Fibroblast of lung (primary cell): ENCODE measurements at places on chromosomes 13 and 19. TPM values are rescaled to one million over a fixed set of nuclear protein-coding genes. Genes with fewer than 3 reads are reported as not detected.

DNA sequence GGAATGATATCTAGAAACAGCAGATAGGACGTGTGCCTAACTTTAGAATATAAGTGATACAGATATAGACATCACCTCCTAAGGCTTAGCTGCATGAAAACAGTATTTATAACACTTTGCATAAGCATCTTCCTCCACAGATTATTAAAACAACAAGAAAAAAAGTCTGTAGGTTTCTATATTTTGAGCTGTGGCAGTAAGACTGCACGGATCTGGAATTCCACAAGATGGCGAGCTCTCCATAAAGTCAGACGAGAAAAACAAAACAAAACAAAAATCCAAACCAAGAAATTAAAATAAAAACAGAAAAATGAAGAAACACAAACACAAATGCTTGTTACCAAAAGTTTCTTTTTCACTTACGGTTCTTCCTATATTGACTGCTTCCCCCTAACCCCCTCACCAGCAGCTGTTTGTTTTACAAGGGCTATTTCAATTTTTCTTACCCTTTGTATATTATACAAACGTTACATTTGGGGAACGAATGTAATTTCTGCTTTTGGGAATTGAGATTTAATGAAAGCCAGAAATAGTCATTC, 285.8 kb downstream of the MYO16 start:
- peak; percentile 35 for DNase-seq

DNA sequence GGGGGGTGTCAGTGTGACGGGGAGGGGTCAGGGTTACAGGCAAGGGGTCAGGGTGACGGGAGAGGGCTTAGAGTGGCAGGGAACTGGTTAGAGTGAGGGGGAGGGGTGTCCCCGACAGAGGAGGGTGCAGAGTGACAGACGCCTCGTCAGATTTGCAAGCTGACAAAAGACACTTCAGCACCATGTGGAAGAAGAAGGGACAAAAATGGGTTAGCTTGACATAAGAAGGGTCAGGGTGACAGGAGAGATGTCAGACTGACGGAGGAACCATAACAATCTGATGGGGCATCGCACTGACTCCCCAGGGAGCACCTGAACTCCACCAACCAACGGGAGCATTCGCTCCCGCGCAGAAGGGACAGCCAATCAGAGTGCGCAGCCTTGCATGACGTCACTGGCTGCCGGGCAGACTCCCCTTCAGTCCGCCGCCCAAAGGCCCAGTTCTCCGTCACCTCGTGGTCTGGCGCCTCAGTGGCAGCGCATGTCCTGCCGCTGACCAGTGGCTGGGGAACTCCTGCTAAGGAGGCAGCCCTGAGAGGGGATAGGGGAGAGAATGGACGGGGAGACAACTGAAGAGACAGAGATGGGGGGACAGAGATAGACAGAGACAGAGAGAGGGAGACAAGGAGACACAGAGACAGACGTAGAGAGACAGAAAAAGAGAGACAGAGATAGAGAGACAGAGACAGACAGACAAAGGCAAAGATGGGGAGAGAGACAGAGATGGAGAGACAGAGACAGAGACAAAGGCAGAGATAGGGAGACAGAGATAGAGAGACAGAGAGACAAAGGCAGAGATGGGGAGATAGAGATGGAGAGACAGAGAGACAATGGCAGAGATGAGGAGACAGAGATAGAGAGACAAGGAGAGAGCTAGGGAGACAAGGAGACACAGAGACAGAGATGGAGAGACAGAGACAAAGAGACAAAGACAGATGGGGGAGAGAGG, 30.2 kb downstream of the C19orf81 start:
- DNase-seq = peak; percentile 52

The LRRC8E gene
- 2.6 and 3.0 TPM in 2 replicates for total RNA-seq

GRCh38 chr13:29317828-29318227, 277.7 kb downstream of the SLC7A1 start:
- DNase-seq = no peak

The LRRC25 gene
- total RNA-seq = 1.2 and 4.6 TPM in 2 replicates

The ZIC2 gene
- not detected in 2 replicates for total RNA-seq

- DNase-seq = peak; percentile 69
These were observed 95.3 kb downstream of the KL start for GRCh38 chr13:33111414-33112110.

The STAP2 gene
- total RNA-seq = 4.4 and 4.8 TPM in 2 replicates

DNA sequence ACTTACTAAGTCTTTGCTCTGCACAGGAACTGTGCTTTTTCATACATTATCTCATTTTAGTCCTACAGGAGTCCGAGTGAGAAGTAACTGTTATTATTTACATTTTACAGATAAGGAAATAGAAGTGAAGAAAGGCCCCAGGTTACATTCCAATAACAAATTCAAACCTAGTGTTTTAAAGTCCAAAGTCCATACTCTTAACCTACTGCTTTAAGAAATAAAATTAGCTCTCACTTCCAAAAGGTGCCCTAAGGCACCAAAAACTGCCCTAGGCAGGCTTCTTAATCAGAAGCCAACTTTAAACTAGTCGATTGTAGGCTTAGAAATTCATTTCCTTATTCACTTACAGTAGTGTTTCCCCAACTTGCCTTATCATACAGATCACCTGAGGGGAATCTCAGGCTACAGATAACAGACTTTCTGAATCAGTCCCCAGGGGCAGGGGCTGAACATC, 555.9 kb downstream of the DIAPH3 start:
- DNase-seq = no peak

DNA sequence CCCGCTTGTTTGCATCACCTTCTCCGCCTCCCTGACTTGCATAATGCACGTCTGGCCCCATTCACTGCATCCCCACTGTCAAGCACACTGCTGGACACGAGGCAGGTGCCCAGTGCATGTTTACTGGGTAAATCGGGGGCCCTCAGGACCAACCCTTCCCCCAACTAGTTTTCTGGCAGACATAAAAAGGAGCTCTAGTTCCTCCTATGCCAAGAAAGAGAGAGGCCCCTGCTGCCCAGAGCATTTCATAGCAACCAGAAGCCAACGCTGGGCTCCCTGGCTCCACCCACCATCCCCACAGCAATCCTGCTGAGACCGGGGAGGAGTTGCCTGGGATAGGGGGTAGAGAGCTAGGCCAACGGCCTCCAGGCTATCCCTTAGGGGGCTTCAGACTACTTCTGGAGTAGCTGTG, 23.2 kb downstream of the ANKRD27 start:
- peak; percentile 35 for DNase-seq

DNA sequence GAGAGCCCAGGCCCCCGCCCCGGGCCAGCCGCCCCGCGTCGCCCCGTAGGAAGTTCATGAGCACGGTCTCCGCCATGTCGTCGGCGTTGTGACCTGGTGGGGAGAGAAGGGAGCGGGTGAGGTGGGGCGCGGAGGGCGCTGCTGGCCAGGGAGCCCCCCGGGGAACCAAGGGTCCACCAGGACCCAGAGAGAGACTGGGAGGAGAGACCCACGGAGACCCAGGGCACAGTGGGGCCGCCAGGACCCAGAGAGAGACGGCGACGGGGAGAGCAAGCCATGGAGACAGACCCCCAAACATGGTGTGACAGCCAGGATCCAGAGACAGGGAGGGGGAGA, 9.2 kb downstream of the CTU1 start:
- no peak for DNase-seq

DNA sequence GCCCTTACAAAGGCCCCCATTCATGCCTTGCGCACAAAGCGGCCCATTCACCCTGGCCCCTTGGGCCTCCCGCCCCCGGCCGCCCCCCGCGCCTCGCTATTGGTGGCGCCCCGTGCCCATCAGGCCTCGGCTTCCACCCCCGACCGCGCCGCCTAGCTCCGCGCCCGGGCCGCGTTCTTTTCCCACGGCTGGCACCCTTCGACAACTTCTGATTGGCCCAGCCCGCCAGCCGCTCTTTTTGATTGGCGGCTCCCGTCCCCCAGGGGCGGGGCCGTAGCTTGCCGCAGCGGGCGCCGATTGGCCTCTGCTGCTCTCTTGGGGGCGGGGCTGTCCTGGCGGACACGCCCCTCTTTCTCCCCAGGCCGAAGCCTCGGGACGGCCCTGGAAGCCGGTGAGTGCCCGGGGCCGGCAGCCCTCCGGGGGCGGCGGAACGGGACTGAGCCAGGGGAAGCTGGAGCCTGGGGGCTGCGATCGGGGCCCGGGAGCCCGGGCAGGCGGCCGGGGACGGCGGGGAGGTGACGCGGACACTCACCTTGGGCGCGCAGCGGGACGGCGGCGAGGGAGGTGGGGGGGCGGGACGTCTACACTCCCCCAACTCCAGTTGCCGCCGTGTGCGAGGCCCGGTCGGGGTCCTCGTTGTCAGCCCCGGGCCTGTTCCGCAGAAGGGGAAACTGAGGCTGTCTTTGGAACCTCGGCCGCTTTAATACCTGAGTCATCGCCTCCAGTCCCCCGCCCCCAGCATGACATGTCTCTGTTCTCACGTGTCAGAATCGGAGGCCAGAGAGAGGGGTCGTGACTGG, at the start of gene MYH14:
MYH14 (plus strand) TSS at position 342 of the 800 bp plus-strand sequence. CDS start 6,744 bp downstream, outside the sequence.
- no peak for DNase-seq

The TMC4 gene
- total RNA-seq = 0.26 and 0.33 TPM in 2 replicates

The PRX gene
- 3.1 and 3.6 TPM in 2 replicates for total RNA-seq

DNA sequence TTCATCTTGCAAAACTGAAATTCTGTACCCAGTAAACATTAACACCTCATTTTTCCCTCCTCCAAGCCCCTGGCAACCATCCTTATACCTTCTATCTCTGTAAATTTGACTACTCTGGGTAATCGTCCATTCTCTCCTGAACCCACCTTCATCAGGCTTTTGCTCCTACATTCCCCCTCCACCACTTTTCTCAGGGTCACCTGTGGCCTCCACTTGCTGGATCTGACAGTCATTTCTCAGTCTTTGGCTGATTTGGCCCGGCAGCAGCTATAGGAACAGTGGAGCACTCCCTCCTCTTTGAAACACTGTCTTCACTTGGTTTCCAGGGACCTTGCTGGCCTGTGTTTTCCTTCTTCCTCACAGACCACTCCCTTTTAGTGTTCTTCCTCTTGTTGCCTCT, 83.5 kb downstream of the LRCH1 start:
- DNase-seq = no peak

The MKNK2 gene
- 367 and 409 TPM in 2 replicates for total RNA-seq

DNA sequence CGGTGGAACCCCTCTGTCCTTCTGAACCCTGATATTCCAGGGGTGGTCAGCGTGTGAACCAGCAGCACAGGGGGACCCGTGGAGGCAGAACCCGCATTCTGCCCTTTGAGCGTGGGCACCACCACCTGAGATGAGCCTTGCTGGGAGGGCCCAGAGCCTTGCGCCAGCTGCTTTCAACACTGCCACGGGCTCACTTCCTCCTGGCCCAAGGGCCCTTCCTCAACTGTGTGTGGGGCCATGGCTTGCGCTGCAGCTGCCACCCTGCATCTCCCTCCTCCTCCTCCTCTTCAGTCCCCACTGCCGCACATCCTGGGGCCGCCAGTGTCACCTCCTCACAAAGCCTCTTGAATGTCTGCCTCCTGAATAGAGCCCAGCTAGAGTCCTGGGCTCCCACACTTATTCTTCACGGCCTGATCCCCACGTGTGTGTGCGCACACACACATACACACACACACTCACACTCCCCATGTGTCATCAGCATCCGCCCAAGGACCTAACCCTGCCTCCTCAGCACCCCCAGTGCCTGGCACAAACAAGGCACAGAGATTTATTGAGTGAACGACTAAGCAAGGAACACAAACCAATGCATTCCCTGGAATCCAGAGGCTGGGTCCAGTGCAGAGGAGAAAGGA, 26.9 kb upstream of the TMEM160 start:
- DNase-seq = peak; percentile 22

The SH3GL1 gene
- total RNA-seq = 20.3 and 23.9 TPM in 2 replicates

The CAPN12 gene
- total RNA-seq = 0.26 and 0.50 TPM in 2 replicates

DNA sequence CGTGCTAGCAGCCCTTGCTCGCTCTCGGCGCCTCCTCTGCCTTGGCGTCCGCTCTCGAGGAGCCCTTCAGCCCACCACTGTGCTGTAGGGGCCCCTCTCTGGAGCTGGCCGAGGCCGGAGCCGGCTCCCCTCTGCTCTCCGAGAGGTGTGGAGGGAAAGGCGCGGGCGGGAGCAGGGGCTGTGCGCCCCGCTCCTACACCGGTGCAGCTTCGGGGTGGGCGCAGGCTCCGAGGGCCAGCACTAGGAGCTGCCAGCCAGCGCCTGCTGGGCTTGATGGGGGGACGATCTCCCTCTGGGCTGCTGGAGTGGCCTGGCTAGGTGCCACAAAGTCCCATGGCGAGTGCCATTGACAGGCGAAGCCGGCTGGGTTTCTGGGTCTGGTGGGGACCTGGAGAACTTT, 365.5 kb downstream of the SLITRK1 start:
- no peak for DNase-seq

The NAT14 gene
- 12.1 and 18.2 TPM in 2 replicates for total RNA-seq

GRCh38 chr13:105541565-105541964, 993.9 kb downstream of the EFNB2 start:
- DNase-seq = no peak

The TEX101 gene
- not detected in 2 replicates for total RNA-seq

- no peak for DNase-seq
These were observed 30.2 kb downstream of the MEIS3 start for GRCh38 chr19:47389150-47389556.

DNA sequence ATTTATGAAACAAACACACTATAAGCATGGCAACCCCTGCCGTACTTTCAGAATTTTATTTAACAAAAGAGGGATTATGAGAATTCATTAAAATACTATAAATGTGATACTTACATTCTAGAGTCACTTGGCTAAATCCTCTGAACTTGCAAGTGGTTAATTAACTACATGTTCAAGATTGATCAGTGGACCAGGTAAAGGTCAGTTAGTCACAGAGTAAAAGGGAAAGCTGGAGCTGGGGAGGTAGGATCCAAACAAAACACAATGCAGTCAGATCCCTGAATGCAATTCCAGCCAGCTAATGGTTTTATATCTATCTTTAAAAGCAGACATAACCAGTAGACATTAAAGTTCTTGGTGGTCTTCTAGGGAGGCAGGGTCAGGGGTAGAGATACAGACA, 270.5 kb downstream of the DIAPH3 start:
- DNase-seq = no peak

GRCh38 chr19:44704982-44705381, 6.0 kb downstream of the CEACAM16 start:
- no peak for DNase-seq

The ZNF77 gene
- 3.9 and 5.0 TPM in 2 replicates for total RNA-seq

The CYP2S1 gene
- total RNA-seq = 2.1 and 3.5 TPM in 2 replicates

GRCh38 chr13:104943331-104943730, 1592.1 kb downstream of the EFNB2 start:
- no peak for DNase-seq

- peak; percentile 81 for DNase-seq
These were observed 3.1 kb upstream of the BCL3 start for GRCh38 chr19:44745341-44745831.

GRCh38 chr13:23608701-23609413, 38.6 kb downstream of the TNFRSF19 start:
- peak; percentile 55 for DNase-seq

The F7 gene
- total RNA-seq = under 0.01 TPM in 1 of 2 replicates, not detected in the other

The DLEU7 gene
- total RNA-seq = not detected in 2 replicates

DNA sequence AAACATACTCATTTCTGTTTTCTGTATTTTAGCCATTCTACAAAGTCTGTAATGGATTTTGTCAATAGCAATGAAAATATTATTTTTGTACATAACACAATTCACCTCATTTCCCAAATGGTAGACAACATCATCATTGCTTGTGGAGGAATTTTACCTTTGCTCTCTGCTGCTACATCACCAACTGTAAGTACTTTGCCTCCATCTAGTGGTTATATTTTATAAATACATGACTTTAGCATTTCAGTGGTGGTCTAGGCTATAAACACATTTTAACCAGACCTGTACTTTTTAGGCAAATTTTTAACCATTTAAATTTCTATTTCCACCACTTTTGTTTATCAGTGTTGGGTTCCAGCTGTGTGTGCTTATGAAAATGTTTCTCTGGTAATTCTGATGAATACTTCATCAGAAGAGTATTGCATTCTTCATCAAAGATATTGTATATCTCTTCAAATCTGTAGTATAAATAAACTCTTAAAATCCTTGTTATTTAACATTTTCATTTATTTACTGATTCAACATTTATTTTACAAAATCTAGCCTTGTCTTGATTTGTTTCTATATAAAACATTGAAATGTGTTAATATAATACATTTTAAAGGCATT, 222.4 kb downstream of the NBEA start:
- DNase-seq = peak; percentile 37
